Neuronal stem cell (in vitro differentiated cells): ENCODE measurements at places on chromosomes 7 and 10.

DNA sequence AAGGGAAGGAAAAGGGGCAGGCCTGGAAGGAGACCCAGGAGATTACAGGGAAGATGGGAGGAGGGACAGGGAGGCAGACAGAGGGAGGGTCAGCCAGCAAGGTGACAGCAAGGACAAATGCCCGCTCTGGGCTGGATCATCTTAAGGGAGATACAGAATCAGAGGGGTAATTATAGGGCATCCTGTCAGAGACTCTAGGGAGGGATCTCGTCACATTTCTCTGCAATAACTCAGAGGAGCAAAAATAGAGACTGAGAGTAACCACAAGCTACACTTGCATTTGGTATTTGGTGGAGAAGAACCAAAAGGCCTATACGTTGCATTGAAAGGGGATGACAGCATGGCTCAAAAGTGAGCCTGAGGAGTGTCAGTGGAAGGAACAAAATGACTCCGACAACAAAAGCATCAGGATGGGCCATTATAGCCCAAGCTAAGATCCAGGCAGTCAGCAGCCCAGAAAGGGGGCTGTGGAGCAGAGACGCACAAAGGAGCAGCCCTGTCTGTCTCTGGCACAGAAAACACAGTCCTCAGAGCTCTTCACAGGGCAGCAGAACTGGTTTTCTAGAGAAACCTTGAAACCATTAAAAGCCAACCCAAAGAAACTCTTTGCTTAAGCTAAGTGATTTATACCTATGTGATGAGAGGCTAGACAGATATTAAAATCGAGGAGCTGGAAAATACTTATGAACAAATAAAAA lies 430.2 kb upstream of the VSTM2A start:
- no peak for DNase-seq

DNA sequence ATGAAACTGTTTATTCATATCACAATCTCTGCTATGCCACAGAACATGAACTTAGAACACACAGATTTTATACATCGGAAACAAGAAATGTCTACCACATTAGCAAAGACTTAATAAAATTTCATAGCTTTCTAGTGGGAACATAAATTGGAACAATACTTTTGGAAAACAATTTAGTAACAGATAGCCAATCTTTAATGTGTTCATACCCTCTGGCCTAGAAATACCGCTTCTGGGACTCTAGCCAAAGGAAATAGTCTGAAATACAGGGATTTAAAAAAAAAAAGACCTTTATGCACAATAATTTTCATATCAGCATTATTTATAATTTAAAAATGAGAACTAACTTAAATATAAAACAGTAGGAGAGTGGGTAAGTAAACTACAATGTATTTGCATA lies 168.5 kb downstream of the PLXNA4 start:
- no peak for DNase-seq

- DNase-seq: no peak
Measured at GRCh38 chr7:27600247-27600646, 62.4 kb downstream of the HIBADH start.

DNA sequence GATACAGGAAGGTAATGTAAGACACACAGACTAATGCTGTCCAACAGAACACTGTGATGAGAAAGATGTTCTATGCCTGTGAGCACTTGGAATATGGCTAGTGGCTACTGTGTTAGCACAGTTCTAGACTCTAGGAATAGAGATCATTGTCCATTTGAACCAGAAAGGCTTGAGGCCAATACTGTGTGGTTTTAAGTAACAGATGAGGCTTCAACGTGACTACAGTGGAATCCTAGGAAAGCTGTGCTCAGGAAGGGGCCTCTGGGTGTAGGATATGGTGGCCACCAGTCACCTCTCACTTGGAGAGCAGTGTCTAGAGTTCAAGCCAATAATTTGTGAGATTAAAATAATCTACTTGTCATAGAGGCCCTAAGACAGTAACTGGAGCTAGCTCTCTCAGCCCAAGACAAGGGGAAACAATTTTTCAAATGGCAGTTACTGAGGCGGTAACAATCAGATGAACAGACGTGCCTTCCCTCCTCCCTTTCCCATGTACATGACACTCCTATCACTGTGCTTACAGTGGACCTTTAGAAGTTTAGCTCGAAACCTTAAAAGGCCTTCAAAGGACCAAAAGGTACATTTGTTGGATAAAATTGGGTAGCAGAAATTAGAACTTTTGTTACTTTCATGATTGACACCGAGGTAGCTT lies 10.2 kb downstream of the ZDHHC16 start:
- no peak for DNase-seq

DNA sequence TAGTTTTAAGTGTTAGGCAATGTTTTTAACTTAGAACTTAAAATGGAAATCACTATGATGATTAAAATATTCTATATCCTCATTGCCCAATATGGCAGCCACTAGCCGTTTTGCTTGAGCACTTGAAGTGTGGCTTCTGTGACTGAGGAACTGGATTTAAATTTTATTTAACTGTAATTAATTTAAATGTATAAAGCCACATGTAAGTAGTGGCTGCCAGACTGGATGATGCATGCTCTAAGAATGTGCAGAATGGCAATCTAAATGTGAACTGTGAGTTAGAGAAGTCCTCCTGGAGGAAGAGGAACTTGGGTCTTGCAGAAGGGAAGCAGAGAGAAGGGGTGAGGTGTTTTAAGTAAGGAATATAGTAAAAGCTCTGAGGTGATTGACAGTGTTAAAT lies 451.4 kb downstream of the SUGCT start:
- no peak for DNase-seq

- DNase-seq: no peak
Measured at GRCh38 chr7:101582971-101583370, 46.1 kb downstream of the MYL10 start.

- no peak for DNase-seq
Measured at GRCh38 chr10:18323916-18324315, 183.7 kb downstream of the CACNB2 start.
